ENCODE measurements at places on chromosomes 4 and X.

DNA sequence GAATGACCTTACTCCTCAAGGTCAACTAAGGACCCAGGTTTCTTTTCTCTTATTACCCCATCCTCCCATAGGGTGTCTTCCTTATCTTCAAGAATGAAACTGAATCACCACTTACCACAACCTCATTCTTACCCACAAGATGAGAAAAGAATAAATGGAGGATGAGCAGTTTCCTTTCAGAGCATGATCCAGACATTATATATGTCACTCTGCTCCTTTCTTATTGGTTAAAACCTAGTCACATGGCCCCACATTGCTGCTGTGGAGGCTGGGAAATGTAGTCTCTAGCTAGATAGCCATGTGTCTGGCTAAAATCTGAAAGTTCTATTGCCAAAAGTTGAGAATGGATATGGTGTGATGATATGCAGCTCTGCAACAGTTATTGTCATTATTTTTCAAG is 62.4 kb upstream of the RAI2 start:
- no peak for DNase-seq

DNA sequence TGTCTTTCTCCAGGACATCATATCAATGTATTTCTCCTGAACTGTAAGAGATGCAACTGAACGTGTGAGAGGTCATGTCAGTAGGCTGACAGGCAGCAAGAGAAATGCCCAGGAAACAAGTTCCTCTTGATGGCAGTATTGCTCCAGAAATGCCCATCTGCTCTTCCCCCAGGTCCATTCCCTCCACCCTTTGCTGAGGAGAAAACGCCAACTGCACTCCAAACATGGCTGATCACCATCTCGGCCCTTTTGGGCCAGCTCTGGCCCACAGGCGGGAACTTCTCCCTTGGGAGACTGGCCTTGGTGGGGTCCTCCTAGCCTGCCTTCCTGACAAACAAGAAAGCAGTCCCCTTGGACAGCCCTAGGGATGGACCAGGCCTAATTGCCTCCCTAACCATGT is 276.5 kb upstream of the AGTR2 start:
- peak; percentile 13 for DNase-seq

- no peak for DNase-seq
These were observed 75.9 kb upstream of the ENPP6 start for GRCh38 chr4:184293552-184293951.

- no peak for DNase-seq
These were observed 7.6 kb upstream of the TBC1D19 start for GRCh38 chr4:26576231-26576739.

GRCh38 chr4:130995988-130996387 is 1900.0 kb downstream of the C4orf33 start:
- DNase-seq, result no peak

DNA sequence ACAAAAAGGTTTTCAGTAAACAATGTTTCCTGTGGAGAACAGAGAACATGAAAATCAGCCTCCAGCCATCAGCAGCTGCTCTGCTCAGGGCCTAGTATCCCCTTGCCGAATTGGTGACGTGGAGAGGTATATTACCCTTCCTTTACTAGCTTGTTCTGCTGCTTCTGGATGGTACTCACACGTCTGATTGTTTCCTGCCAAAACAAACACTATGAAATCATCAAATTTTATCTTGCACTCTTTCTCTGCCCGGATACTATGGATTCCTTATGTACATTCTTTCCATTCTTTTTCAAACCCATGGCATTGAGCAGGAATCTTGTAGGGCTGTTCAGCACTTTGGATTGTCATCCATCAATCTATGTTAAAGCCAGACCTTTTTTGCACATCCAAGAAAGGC is 18.8 kb upstream of the METAP1 start:
- DNase-seq, result no peak

DNA sequence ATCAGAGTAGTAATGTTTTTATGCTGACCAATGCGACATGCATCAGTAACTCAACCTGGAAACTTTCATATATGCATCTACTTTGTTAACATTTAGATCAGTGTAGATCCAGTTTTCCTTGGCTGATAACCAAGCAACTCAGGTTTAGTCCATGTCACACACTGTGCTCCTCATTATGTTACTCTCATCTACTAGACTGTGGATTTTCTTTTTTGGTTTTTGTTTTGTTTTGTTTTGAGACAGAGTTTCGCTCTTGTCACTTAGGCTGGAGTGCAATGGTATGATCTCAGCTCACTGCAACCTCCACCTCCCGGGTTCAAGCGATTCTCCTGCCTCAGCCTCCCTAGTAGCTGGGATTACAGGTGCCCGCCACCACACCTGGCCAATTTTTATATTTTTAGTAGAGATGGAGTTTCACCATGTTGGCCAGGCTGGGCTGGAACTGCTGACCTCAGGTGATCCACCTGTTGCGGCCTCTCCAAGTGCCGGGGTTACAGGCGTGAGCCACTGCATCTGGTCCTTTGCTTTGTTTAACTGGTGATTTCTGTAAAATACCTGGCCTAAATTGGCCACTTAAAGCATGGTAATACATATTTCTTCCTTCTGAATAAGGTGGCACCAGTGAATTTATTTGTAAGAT is 48.6 kb downstream of the SMARCAD1 start:
- no peak for DNase-seq

GRCh38 chrX:129510331-129510730 is 13.0 kb downstream of the SMARCA1 start:
- DNase-seq, result no peak

DNA sequence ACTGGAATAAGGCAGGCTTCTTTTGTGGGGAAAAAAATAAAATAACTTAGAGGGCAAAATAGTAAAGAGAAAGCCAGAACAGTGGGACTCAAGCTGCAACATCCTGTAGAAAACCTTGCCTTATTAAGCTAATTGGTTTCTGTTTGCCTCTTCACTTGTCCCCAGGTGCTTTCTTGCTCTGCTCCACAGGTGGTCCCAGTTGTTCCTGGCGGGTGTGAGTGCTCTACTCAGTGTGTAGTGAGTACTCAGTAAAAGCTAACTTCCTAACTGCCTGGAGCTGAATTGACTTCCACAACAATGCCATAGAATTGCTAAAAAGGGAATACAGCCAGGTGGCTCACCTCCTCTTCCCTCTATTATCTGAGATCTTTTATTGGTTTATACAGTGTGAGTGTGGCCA is 930.2 kb downstream of the C4orf33 start:
- no peak for DNase-seq

- DNase-seq, result no peak
These were observed 38.0 kb downstream of the MANBA start for GRCh38 chr4:102722740-102723139.

- DNase-seq, result peak; percentile 34
These were observed 26.7 kb upstream of the PCDH18 start for GRCh38 chr4:137558951-137559350.

- DNase-seq, result no peak
These were observed 16.0 kb downstream of the GSPT2 start for GRCh38 chrX:51759055-51759839.

- no peak for DNase-seq
These were observed 19.9 kb upstream of the CEP135 start for GRCh38 chr4:55928846-55929245.

DNA sequence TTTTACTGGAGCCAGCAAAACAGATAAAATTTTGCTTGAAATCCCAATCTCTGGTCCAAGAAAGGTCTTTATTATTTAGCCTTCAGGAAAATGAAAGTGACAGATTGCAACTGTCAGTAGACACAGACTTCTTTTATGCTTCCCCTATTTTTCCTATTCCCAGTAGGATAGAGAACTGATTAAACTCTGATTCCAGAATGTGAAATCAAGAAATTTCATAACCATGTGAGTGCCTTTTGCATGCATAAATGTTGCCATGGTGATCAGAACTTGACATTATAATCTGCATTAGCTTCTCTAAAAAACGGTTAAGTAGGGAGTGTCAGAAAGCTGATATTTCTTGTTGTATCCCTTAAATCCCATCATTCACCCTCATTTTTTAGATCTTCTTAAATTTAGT is 255.2 kb upstream of the GABRA2 start:
- no peak for DNase-seq

GRCh38 chr4:111602848-111603247 is 542.4 kb upstream of the FAM241A start:
- no peak for DNase-seq

GRCh38 chr4:8188743-8189550 is 10.1 kb upstream of the SH3TC1 start:
- no peak for DNase-seq

- no peak for DNase-seq
These were observed 54.9 kb downstream of the MND1 start for GRCh38 chr4:153399358-153399757.

DNA sequence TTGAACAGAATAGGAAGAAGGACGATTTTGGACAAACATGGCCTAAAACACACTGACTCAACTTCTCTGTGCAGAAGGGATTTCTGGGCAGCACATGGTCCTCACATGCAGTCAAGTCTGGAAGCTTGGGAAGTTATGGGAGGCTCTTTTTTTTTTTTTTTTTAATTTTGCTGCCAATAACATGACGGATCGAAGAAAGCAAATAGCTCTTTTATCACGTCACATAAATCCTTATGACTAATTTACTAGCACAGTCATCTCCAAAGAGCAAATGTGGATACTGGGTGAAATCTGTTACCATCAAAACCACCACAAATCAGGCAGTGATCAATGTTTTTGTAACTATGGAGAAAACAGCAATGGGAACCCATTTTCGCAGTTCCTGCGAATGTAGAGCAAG is 193.3 kb upstream of the FAM9B start:
- DNase-seq, result no peak

DNA sequence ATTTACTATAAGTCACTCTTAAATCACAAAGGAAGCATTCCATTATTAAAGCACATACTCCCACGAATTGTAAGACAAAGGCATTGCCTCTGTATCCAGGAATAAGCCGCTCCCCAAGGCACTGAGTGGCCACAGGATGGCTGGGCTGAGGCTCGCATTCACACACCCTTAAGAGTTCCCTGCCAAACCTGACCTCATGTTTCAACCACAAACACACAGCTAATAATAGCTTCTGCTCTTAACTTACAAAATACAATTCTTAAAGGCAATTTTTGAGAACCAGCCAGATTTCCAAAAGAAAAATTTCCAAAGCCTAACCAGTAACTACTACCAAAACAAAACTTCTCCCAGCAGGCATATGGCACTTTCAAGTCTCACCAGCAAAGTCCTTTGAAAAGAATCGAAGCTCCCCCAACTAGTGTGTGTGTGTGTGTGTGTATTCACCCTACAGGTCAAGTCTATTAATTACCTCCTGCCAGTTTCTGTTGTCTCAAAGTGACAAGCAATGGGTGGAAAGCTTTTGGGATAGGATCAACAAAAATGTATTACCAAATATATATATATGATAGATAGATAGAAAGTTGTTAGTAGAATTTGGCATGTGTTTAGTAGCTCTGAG is 36.0 kb downstream of the ARHGAP6 start:
- peak; percentile 25 for DNase-seq

- DNase-seq, result no peak
These were observed 784 bp downstream of the MAP7D3 start for GRCh38 chrX:136250191-136251040.

DNA sequence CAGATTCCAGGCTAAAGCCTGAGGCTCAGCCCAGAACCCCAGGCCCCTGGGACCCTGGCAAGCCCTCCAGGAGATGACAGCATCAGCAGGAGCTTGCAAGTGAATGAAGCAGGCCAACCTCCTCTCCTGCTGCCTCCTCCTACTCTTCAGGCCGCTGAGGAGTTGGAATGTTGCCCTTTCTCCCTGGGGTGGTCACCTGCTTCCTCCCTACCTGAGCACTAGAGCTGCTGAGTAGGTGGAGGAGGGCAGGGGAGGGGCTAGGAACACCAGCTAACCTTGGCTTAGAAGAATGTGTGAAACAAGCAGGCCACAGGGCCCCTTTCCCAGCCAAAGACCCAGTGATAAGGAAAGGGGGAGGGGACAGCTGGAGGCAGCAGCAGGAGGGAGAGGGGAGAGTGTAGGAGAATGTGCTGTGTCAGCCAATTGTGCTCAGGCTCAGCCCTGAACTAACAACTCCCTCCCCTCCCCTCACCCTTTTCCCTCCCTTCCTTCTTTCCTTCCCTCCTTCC is 58.0 kb downstream of the PJA1 start:
- no peak for DNase-seq

- no peak for DNase-seq
These were observed 105.6 kb downstream of the EFNB1 start for GRCh38 chrX:68934421-68934820.

GRCh38 chr4:110618581-110619462 is 4.1 kb downstream of the PITX2 start:
- DNase-seq, result no peak

GRCh38 chrX:22360129-22360528 is 87.4 kb downstream of the CBLL2 start:
- no peak for DNase-seq

DNA sequence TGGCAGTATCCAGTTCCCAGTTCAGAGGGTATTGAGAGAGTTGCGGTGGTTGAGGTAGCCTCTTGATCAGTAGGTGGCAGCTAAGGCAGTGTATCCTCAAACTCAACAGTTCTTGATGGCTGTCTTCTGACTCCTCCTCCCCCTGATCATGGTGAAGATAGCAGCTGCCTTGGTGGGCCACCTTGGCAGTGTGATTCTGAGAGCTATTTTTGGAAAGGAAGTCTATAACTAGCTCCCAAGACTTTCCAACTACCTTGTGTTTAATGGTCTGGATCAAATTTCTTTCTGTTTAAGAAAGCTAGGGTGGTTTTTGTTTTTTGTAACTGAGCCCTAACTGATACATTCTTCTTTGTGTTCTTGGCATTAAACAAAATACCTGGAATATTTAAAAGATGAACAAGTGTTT is 10.5 kb upstream of the TBC1D19 start:
- DNase-seq, result no peak

- DNase-seq, result no peak
These were observed 1015.7 kb downstream of the FSTL5 start for GRCh38 chr4:161148051-161148450.

GRCh38 chr4:35820003-35820402 is 424.3 kb downstream of the ARAP2 start:
- no peak for DNase-seq

DNA sequence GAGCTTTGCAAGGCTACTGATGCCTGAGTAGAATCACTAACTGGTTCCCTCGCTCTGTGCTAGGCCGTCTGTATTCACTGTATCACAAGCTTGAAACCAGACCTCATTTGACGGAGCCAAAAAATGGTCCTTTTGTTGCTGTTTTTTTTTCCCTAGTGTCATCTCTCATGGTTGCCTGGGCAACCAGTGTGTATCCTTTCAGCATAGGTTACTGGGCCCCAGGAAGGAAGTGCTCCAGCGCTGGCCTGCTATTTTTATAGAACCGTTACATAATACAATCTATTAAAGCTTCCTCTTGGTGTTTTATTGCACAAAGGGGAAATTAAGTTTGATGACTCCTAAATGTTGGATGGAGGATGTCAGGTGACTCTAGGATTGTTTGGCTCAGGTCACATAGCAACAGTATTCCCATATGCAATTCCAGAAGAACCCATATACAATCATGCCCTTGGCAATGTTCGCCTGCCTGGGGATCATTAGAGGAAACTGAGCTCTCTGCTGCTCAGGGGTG is 220.4 kb downstream of the SPRY1 start:
- DNase-seq, result peak; percentile 35

GRCh38 chrX:121163443-121163842 is 116.0 kb downstream of the GLUD2 start:
- DNase-seq, result no peak

- DNase-seq, result no peak
These were observed 1.1 kb downstream of the SOWAHB start for GRCh38 chr4:76896614-76897535.

- DNase-seq, result no peak
These were observed 85.6 kb downstream of the ANTXR2 start for GRCh38 chr4:79987401-79987800.

All from AG09309 (cell line).